GDM1 (cell line): ENCODE measurements at places on chromosomes 3 and 15.

GRCh38 chr3:98814817-98815420, 51.8 kb downstream of the ST3GAL6 start:
- no peak for DNase-seq

- DNase-seq, result no peak
Measured at GRCh38 chr3:195208183-195208582, 62.8 kb downstream of the XXYLT1 start.

GRCh38 chr3:146504498-146505197, 35.3 kb upstream of the PLSCR2 start:
- DNase-seq, result no peak

GRCh38 chr3:131091768-131092167, 65.1 kb downstream of the NEK11 start:
- DNase-seq, result no peak

- no peak for DNase-seq
Measured at GRCh38 chr3:106345353-106346027, 476.7 kb upstream of the CBLB start.

GRCh38 chr3:67381667-67382272, 272.6 kb downstream of the SUCLG2 start:
- DNase-seq, result no peak

DNA sequence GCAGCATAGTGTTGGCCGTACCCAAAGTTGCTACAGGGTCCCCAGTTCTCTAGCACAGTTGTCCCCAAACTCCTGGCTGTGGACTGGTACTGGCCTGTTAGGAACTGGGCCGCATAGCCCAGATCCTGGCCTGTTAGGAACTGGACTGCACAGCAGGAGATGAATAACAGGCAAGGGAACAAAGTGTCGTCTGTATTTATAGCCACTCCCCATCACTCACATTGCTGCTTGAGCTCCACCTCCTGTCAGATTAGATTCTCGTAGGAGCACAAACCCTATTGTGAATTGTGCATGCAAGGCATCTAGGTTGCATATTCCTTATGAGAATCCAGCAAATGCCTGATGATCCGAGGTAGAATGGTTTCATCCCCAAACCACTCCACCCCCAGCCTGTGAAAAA, 604.0 kb upstream of the LMCD1 start:
- DNase-seq, result no peak

GRCh38 chr15:51131596-51132290, 37.0 kb upstream of the TNFAIP8L3 start:
- no peak for DNase-seq

DNA sequence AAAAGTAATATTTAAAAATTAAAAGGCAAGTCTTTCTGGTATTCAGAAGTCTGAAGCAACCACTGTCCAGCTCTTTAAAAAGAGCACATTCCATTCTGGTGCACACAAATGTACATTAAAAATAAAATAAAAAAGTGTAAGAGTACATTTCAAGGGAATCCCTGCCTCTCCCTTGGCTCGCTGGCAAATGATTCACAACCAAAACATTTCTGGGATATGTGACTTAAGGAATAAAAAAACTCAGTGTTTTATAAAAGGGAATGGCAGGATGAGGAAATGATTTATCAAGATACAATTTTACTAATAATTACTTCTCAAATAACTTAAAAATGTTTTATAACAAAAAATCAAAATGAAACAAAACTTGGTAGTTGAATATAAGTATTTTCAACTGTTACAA, 23.8 kb upstream of the ANXA2 start:
- no peak for DNase-seq

DNA sequence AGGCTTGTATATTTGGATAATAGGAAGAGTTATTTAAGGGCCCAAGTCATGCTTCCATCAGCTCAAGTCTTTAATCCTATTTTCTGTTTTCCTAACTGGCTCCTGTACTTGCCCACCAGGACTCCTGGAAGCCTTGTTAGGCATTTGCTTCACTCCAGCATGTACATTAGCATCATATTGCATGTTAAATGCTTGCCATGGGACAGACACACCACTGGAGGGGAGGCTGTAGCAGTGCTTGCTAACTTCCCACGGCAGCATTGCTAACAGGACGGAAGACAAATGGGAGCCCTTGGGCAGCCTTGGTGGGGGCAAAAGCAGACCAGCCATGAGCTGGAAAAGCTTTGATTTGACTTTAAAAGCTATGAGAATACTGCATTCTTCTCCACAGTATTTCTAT, 6.1 kb downstream of the TMOD2 start:
- no peak for DNase-seq

DNA sequence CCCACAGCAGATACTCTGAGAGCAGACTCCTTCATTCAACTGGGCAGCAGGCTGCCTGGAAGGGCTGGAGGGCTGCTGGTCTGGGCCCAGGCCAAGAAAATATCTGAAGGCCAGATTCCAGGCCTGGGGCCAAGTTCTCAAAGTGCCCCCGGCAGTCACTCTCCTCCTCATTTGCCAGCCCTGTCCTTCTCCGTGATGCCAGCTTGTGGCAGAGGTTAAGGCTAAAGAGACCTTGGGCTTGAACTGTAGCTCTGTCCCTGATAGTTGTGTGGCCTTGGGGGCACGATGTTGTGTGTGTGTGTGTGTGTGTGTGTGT, 39.0 kb downstream of the FAM3D start:
- DNase-seq, result no peak
